A549 treated with Hydrocortisone at 1 μM for 4 hours (cell line): ENCODE measurements at places on chromosomes 11 and 22. TPM values are rescaled to one million over a fixed set of nuclear protein-coding genes. Genes with fewer than 3 reads are reported as not detected.

The OR52H1 gene
- total RNA-seq = not detected in 5 replicates

The FGF19 gene
- 0.05 to 0.14 TPM (median 0.08 TPM) in 4 of 5 replicates, not detected in the other for total RNA-seq

The FBLN1 gene
- 45.7 to 57.5 TPM (median 54.3 TPM) in 5 replicates for total RNA-seq

The PTPRJ gene
- total RNA-seq = 36.5 to 70.7 TPM (median 53.1 TPM) in 5 replicates

The GAL3ST3 gene
- total RNA-seq = not detected in 5 replicates

The OR51Q1 gene
- total RNA-seq = not detected in 5 replicates

The SLC6A5 gene
- not detected in 5 replicates for total RNA-seq

The MYO7A gene
- 1.2 to 1.4 TPM (median 1.3 TPM) in 5 replicates for total RNA-seq

The TMEM86A gene
- 0.22 to 0.45 TPM (median 0.28 TPM) in 5 replicates for total RNA-seq

The MGAT3 gene
- 0.55 to 0.91 TPM (median 0.75 TPM) in 5 replicates for total RNA-seq

The FCHSD2 gene
- 7.0 to 10.8 TPM (median 8.9 TPM) in 5 replicates for total RNA-seq

The FIBIN gene
- total RNA-seq = not detected in 5 replicates

The SHISAL1 gene
- total RNA-seq = 2.8 to 4.2 TPM (median 3.0 TPM) in 5 replicates

The IL10RA gene
- 0.05 to 0.13 TPM (median 0.10 TPM) in 4 of 5 replicates, not detected in the other for total RNA-seq

The CRACR2B gene
- total RNA-seq = 3.0 to 6.3 TPM (median 5.7 TPM) in 5 replicates

The SAA4 gene
- not detected in 5 replicates for total RNA-seq

The RFPL2 gene
- total RNA-seq = 0.09 to 0.24 TPM (median 0.16 TPM) in 5 replicates

The KCNJ11 gene
- total RNA-seq = 4.4 to 6.1 TPM (median 4.9 TPM) in 5 replicates

The CASP1 gene
- total RNA-seq = 0.22 to 0.47 TPM (median 0.37 TPM) in 4 of 5 replicates, not detected in the other

The OR11H1 gene
- not detected in 5 replicates for total RNA-seq

The TBC1D10A gene
- 9.4 to 10.5 TPM (median 9.5 TPM) in 5 replicates for total RNA-seq

The KRTAP5-10 gene
- not detected in 5 replicates for total RNA-seq

The ARHGEF17 gene
- total RNA-seq = 9.5 to 12.1 TPM (median 10.7 TPM) in 5 replicates

The FGF3 gene
- total RNA-seq = not detected in 5 replicates

The PGA4 gene
- 0.18 TPM in 1 of 5 replicates, not detected in the others for total RNA-seq

The RGL4 gene
- not detected in 5 replicates for total RNA-seq

The C11orf68 gene
- 36.2 to 49.2 TPM (median 42.8 TPM) in 5 replicates for total RNA-seq
